Stimulated activated CD4-positive, alpha-beta T cell treated with anti-CD3 and anti-CD28 coated beads, Interleukin-1b, Interleukin-23, amount 100 ng/mL, for 24 hours (primary cell): ENCODE measurements at places on chromosomes 6 and 20.

- DNase-seq = no peak
Measured at GRCh38 chr6:114650891-114651290, 308.1 kb upstream of the HS3ST5 start.

DNA sequence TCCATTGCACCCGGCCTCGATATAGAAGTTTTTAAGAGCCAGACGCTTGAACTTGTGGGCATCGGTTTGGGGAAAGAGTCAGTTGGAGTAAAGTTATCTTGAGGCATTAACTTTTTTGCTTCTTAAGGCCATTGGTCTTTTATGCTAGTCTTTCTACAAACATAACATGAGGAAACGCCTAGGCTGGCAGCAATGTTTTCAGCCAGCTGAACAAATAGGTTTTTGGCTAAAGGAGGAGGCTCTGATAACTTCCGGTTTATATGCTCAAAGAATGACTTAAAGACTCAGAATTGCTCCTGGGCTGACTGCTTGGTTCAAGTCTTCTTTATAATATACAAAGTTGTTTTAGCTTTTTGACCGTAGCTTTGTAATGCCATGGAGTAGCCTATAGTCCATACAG is 46.2 kb downstream of the HLA-C start:
- DNase-seq = no peak

- DNase-seq = no peak
Measured at GRCh38 chr6:30889921-30890645, 5.8 kb downstream of the DDR1 start.

DNA sequence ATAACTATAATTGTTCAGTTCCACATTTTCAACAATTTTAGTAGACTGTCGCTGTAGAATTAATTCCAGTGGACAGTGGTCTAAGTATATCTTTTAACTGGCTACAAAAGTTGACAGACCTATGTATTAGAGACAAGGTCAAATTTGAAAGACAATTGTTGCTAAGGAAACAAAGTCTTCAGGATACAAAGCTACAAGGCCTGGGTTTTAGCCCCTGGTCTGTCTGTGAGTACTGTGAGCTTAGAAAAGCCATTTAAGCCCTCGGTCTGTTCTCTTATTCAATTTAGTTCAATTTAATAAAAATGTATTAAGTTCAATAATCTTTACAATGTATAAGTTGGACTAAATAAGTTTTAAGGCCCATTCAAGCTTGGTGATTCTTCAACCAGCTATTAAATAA is 352.5 kb downstream of the HDGFL1 start:
- DNase-seq = no peak

DNA sequence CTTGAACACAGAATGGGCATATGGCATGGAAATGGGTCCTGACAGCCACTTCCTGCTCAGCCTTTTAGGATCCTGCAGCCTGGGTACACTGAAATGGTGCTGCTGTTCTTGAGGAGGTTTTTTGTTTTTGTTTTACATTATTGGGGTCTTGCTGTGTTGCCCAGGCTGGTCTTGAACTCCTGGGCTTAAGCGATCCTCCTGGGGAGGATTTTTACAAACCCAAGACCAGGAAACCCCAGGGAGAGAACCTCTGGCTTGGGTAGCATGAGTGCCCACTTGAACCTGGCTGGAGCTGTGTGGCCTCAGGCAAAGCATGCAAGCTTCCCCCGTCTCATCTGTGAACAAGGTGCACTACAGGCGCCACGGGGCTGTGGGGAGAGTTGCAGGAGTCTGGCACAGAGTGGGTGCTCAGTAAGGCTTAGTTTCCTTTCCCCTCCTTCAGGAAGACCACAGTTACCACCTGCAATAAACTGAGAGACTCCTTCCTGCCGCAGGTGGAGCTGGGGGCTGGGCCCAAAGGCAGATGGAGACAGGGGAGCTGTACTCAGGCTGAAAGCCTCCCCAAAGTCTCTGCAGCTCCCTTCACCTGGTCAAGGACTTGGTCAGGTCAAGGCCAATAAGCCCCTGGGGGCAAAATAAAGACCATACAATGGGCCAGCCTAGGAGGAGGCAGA is 1.8 kb downstream of the SLA2 start:
- peak; percentile 20 for DNase-seq
